SK-N-SH (cell line): ENCODE measurements at places on chromosomes 4 and X.
A peak's percentile ranks its signal among the peaks of the same experiment; 100 is the strongest.

GRCh38 chr4:101763576-101763975 is 27.0 kb upstream of the BANK1 start:
- H3K4me3 ChIP-seq, result no peak overlapping the region
- H3K4me1 ChIP-seq, result no peaks in the 10 kb centered on the region

- no peak for DNase-seq
- H3K4me1 ChIP-seq, result no peaks in the 10 kb centered on the region; the same call in 1 of the 2 replicates
- H3K27ac ChIP-seq, result no peak overlapping the region
- H3K4me3 ChIP-seq, result no peak overlapping the region
- H3K36me3 ChIP-seq, result no peaks in the 10 kb centered on the region
Measured at GRCh38 chrX:10073671-10074070, 83.1 kb upstream of the CLCN4 start.

GRCh38 chr4:61067381-61067780 is 132.7 kb upstream of the ADGRL3 start:
- no peaks in the 10 kb centered on the region for H3K27me3 ChIP-seq
- no peak for DNase-seq
- no peak overlapping the region for H3K4me3 ChIP-seq

GRCh38 chr4:185202984-185203485 is 765 bp downstream of the CFAP97 start:
- peaks cover 9% of the 10 kb centered on the region for H3K36me3 ChIP-seq
- peak overlapping the region; percentile 80 for H3K27ac ChIP-seq
- H3K27me3 ChIP-seq, result no peaks in the 10 kb centered on the region
- DNase-seq, result no peak
- H3K4me3 ChIP-seq, result peak overlapping the region; percentile 61

DNA sequence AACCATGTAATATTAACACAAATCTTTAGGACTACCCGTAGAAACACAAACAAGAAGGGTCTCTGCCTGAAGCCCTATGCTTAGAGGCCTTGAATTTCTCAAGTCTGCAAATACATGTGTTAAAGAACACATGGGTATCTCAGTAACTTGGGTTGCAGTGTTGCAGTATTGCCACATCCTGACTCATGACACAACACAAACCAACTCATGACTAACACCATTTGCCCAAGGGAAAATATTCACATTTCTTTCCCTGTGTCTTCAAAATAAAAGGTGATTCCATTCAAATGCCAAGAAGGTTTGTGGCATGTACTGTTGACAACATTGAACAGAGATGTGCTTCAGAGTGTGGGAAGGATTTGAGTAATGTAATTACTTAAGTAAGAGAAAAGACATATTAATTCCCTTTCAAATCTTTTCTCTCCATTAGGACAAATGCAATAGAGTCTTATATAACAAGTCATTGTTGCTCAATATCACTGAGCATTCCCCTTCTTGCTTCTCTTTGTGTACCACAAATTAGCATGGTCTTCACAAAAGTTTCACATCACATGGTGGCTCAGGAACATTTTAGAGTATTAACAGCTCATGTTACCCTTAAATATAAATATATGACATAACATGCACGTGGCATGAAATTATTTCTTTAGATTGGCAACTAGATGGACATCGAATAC is 487.1 kb downstream of the STPG2 start:
- H3K4me1 ChIP-seq, result peaks cover 4% of the 10 kb centered on the region; the same call in 1 of the 2 replicates
- no peak for DNase-seq
- no peaks in the 10 kb centered on the region for H3K27me3 ChIP-seq

DNA sequence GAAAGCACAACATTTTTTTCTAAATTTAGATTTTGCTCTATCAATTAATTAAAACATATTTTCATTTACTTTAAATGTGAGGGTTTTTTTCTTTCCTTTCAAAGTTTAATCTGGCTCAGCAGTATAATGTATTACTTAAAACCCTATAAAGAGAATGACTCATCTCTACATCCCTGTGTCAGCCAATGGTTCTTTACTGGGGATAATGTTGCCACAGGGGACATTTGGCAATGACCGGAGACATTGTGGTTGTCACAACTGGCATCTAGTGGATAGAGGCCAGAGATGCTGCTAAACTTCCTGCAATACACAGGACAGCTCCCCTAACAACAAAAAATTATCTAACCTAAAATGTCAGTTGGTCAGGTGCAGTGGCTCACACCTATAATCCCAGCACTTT is 53.8 kb downstream of the SYNPO2 start:
- H3K36me3 ChIP-seq, result peaks cover 9% of the 10 kb centered on the region
- peak; percentile 12 for DNase-seq
- H3K27me3 ChIP-seq, result no peaks in the 10 kb centered on the region
- peaks cover 7% of the 10 kb centered on the region; the same call in 1 of the 2 replicates for H3K4me1 ChIP-seq
- no peak overlapping the region for H3K4me3 ChIP-seq
- H3K27ac ChIP-seq, result no peak overlapping the region

- H3K4me1 ChIP-seq, result peaks cover 10% of the 10 kb centered on the region; the same call in 1 of the 2 replicates
- DNase-seq, result no peak
- no peaks in the 10 kb centered on the region for H3K27me3 ChIP-seq
Measured at GRCh38 chr4:140126261-140126660, 27.7 kb downstream of the MAML3 start.

DNA sequence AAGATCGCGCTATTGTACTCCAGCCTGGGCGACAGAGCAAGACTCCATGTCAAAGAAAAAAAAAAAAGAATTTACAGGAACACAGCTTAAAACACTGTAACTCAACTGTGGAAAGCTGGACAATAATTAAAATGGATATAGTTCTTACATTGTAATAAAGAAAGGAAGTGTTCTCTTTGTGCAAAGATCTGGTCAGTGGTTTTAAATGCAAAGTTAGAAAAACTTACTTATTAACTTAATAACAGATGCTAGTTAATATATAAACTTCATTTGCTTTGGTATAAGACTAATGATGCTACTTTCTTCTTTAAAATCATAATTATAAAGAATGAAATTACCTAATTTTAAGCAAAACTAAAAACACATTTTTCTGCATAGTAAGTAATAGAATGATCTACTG is 2024.1 kb upstream of the TENM3 start:
- H3K27me3 ChIP-seq, result no peaks in the 10 kb centered on the region; the same call in 1 of the 2 replicates
- no peak overlapping the region for H3K27ac ChIP-seq
- no peak overlapping the region for H3K4me3 ChIP-seq
- H3K36me3 ChIP-seq, result no peaks in the 10 kb centered on the region
- H3K4me1 ChIP-seq, result no peaks in the 10 kb centered on the region
- DNase-seq, result no peak

DNA sequence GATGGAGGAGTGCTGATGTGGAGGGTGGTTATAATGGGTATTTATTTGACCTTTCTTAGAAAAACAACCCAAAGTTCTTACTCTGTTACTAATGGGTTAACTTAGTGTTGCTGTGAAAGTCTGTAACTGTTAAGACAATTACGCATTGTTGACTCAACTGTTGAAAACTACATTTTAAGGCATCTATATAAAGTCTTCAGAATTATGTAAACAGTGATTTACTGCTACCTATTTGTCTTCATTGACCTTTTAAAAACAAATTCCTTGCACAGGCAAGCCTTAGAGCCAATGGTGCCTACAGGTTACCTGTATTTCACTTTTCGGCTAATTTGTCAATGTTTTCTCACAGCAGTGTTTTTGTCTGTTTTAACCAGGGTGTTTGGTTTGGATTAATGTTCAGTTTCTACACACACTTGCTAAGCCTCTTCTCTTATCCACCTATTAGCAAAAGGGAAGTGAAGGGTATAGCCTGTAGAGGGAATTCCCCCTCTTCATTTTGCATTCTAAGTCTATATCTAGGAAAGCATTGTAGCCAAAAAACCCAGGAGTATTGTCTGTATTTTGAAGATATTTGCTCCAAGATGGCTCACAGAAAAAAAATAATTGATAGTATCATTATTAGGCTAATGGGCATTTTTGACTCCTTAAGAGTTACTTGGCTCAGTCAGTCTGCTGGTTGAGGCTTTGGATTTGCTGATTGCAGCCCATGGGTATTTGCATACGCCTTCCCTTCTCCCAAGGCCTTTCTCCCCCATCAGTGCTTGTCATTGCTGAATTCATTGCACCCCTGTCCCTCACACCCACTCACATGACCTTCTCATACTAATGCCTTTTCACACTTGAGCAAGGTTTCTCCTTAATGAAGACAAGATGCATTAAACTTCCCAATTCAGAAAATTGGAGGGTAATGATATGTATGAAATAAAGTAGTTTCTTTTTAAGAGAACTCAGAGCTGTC is 30.5 kb downstream of the AFF1 start:
- H3K27ac ChIP-seq, result no peak overlapping the region
- DNase-seq, result no peak
- H3K36me3 ChIP-seq, result no peaks in the 10 kb centered on the region
- no peaks in the 10 kb centered on the region; the same call in 1 of the 2 replicates for H3K4me1 ChIP-seq
- no peak overlapping the region for H3K4me3 ChIP-seq

DNA sequence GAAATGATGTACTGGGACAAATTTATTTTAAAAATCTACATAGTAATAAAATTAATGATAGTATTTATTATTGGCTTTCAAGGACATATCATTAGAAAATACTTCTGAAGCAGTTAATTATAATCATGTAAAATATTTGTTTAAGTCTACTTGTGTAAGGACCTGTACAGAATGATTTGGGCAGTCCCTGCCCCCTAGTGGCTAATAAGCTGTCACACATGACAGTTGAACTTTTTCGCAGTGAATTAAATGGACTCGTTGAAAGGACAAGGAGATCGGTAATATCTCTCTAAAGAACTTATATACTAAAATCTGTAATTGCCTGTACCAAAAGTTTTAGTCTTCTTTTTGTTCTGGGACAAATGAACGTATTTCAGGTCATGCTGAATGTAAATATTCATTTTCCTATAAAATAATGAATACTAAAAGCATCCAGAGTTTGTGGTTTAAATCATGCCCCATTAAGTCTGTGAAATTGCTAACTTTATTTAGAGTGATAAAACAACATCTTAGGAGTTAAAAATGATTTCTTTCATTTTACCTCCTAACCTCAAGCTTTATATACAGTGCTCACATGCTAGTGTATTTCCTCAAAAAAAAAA is 13.6 kb downstream of the EXOC1 start:
- H3K4me3 ChIP-seq, result peak overlapping the region; percentile 41; the same call in 1 of the 2 replicates
- peaks cover 2% of the 10 kb centered on the region for H3K4me1 ChIP-seq
- peaks cover 58% of the 10 kb centered on the region for H3K36me3 ChIP-seq
- DNase-seq, result peak; percentile 36

- no peaks in the 10 kb centered on the region; the same call in 1 of the 2 replicates for H3K27me3 ChIP-seq
- H3K36me3 ChIP-seq, result no peaks in the 10 kb centered on the region
- no peak overlapping the region for H3K4me3 ChIP-seq
- no peaks in the 10 kb centered on the region for H3K4me1 ChIP-seq
- DNase-seq, result no peak
Measured at GRCh38 chrX:28042260-28042659, 61.0 kb upstream of the DCAF8L1 start.

- DNase-seq, result no peak
- no peak overlapping the region for H3K4me3 ChIP-seq
- H3K36me3 ChIP-seq, result no peaks in the 10 kb centered on the region
- no peaks in the 10 kb centered on the region; the same call in 1 of the 2 replicates for H3K27me3 ChIP-seq
- no peak overlapping the region for H3K27ac ChIP-seq
Measured at GRCh38 chrX:2514131-2514530, 13.4 kb upstream of the DHRSX start.

DNA sequence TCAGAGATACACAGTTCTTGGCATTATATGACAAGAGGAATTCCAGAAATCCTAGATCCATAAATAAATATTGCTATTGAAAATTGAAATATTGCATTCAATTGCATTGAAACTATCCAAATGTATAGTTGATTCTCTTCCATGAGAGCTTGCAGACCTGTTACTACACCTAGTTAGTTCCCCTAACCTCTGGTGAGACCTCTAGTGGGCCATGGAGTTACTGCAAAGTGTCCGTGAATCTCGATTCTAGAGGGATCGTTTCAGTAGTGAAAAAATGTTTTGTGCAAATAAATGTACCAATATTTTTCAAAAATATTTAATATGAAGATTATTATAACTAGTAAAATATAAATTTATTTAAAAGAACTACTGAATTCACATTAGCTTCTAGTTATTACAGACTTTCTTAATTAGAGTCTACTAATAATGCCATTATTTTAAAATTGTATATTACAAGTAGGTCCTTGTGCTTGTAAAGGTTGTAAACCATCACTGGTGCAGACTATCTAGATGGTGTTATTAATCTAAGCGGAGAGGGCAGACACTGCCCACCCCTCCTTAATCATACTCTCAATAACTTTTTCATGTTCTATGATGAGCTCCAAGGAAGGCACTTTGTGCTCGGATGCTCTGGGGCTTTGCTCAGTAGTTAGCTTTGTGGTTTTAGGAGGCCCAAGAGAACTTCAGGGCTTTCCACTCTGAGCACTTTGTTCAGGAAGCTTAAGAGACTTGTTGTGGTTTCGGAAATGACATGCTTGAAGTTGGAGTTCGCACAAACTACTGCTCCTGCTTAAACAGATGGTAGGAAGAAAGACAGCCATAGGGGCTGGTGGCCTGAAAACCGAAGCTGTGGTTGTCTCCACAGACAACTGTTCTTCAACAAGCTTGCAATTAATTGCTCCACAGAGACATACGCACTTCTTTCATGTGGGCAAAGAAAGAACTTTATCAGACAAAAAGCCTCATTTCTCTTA is 42.8 kb downstream of the IL21 start:
- no peaks in the 10 kb centered on the region for H3K27me3 ChIP-seq
- no peak overlapping the region for H3K27ac ChIP-seq
- no peaks in the 10 kb centered on the region for H3K36me3 ChIP-seq
- DNase-seq, result peak; percentile 50
- H3K4me3 ChIP-seq, result no peak overlapping the region

DNA sequence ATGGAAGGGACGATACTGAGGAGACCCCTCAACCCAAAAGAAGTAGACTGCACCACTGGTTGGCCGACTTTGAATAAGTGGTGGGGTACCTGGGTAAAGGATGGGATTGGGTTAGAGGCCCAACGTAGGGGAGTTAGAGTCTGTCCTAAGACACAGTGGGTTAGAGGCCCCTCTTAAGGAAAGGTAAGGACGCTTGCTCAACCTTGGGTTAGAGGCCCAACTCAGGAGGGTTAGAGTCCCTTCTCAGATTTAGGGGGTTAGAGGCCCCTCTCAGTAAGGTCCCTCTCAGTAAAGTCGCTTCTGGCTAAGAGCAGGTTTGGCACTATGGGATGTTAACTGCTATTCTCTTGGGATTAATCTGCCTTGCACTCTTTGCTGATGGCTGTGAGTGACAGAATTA is 81.3 kb downstream of the ACOX3 start:
- no peak overlapping the region for H3K4me3 ChIP-seq
- H3K27ac ChIP-seq, result no peak overlapping the region
- peaks cover 12% of the 10 kb centered on the region for H3K4me1 ChIP-seq
- no peak for DNase-seq
- H3K36me3 ChIP-seq, result no peaks in the 10 kb centered on the region

DNA sequence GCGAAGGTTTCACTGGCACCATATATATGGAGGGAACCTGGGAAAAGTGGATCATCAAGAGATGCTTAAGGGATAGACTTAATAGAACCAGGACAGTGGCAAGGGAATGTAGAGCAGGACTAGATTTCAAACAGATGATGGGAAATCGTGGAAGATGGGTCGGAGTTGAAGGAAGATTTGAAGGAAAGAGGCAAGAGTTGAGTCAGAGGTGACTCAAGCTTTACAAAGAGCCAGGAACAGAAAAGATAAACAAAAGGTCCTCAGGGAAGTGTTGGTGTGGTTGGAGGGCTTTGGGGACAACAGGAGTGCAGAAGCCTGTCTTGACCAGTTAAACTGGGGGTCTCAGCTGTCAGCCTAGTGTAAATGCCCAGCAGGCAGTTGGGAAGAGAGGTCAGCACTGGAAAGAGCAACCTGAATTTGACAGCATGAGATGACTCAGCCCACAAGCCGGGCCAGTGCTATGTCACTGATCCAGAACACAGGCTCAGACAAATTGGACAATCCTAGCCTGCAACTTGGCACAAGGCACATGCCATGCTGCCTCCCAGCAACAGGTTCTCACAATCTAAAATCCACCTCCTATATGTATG is 230.5 kb downstream of the IDS start:
- no peaks in the 10 kb centered on the region for H3K4me1 ChIP-seq
- no peaks in the 10 kb centered on the region for H3K27me3 ChIP-seq
- no peaks in the 10 kb centered on the region for H3K36me3 ChIP-seq
- no peak for DNase-seq
- no peak overlapping the region for H3K4me3 ChIP-seq
